Type B pancreatic cell (in vitro differentiated cells): ENCODE measurements at places on chromosomes 12 and 14. TPM values are rescaled to one million over a fixed set of nuclear protein-coding genes. Genes with fewer than 3 reads are reported as not detected.
A peak's percentile ranks its signal among the peaks of the same experiment; 100 is the strongest.

GRCh38 chr12:92911339-92911738, 17.8 kb downstream of the EEA1 start:
- no peak for DNase-seq

DNA sequence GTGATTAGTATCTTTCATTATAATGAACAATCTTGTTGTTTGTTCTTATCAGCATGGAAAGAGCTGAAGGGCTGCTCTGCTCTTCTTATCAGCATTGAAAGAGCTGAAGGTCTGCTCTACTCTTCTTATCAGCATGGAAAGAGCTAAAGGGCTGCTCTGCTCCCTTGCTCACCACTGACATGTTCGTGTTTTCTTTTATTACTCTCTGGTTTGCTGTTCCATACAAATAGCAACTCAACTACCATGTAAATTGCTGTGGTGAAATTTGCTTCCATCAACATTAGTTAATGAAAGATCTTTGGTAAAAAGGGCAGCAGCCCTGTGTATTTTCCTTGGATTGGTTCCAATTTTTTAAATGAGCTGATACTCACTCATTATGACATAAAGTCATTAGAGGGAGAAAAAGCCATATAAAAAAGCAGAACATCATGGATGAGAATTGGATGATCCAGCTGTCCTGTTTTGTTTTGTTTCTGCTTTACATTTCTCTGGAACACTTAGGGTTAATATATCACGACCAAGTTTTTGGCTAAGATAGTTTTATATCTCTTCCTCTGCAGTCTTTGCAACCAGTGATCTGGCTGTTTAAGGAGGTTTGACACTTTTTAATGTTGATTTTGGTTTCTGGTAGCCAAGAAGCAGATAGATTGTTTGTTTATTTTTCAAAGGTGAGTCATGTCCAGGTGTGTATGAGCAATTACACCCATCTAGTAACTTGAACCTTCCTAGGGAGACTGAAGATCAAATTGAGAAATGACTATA, 356.6 kb downstream of the CEP128 start:
- no peak for DNase-seq

DNA sequence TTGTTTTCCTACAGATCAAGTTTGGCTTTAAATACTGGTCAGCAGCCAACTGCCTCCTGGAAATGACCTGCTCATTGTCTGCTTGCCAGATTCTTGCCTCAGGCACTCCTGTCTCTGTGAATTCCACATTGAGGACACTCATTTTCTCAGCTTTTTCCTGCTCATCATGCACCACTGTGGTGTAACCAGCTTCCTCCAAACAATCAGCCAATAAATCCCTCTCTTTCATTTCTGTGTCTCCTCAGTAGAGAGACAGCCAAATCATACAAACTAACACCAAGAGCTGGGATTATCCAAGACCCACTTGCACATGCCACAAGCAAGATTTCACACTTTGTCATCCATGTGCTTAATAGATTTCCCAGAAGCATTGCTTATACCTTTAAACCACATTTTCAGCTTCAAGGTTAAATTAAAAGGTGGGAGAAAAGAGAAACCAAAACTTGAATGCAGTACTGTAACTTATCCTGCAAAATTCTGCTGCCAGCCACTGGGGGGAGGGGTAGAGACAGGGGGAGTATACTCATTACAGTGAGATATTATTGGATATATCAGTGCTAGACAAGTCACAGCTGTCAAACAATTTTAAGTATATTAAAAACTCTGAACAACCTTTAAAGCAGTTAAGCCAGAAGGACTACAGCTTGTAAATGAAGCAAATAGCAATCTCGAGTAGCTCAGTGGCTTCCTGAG, 105.0 kb downstream of the PPP2R5E start:
- no peak for DNase-seq

DNA sequence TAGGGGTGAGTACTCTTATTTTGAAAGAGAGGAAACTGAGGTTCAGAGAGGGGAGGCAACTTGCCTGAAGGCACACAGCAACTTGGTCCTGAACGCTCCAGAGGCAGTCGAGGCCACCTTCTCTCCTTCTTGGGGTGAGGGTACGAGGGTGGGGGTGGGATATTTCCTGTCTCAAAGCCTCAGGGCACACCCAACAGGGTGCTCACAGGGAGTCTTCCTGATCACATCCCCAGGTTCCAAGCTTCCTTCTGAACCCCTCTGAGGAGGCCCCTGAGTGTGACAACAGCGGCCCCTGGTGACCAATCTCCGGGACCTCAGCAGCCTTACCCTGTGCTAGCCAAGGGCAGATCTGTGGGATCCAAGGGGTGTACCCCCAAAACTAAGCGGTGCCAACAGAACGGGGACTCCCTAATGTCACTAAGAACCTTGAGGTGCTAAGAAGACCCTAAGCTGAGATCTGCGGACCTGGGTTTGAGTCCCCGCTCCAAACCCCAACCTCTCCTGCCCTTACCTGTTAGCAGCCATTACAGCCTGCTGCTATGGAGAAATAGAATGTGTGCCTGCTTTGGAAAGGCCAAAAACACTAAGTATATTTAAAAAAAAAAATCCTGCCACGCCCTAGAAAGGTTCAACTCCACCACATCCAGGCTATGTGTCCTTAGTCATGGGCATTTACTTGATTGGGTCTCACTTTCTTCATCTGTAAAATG, 57.9 kb downstream of the TRPV4 start:
- DNase-seq, result no peak

DNA sequence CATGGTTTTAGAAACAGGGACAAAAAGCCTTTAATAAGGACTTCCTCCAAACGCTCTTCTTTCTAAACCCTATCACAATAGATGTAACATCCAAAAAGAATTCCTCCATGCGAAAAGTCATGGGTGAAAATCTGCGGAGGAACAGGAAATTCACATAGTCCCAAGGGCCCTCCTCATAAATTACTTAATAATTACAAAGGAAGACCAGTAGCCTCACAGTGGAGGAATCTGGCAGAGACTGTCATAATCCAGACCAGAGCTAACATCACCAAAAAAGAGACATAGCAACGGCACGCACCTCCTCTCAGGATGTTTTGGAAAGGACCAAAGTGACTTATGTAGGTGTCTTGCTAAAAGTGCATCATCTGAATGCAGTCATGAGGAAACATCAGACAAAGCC, 165.7 kb downstream of the ANO2 start:
- DNase-seq, result peak; percentile 2

DNA sequence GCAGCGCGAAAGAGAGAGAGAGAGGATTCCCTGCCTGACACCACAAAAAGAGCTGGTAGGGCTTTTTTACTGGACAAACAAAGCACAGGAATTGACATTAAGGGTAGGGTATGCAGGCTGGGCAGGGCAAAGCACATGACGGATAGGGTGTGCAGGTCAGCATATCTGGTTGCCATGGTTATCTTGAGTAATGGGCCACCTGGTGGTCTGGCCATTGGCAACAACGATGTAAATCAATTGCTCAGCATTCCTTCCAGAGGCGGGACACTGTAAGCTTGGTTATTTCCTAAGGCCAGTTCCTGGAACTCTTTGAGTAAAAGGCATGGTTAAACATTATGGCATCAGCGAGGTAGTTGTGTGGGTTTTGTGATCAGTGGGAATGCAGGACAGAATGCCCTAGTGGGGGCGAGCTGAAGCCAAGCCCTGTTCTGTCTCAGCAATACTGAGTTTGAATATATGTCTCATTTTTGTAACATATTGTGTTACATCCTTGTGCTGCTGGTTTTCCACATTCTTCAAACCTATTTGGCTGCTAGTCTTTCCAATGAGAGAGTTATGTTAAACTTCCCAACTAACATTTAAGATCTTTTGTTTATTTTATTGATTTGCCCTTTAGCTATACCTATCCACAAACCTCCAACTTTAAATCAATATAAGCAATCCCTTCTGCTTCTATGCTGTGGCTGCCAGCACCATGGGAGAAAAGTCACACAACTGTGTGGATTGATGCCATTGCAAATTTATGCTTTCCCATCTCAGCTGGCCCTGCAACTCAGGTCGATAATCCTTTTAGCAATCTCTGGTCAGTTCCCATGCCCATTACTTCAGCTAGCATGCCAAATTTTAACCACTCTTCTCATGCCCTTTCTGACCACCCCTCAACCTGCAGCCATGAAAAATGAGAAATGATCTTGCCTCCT, 396.7 kb upstream of the PDE3A start:
- peak; percentile 74 for DNase-seq

DNA sequence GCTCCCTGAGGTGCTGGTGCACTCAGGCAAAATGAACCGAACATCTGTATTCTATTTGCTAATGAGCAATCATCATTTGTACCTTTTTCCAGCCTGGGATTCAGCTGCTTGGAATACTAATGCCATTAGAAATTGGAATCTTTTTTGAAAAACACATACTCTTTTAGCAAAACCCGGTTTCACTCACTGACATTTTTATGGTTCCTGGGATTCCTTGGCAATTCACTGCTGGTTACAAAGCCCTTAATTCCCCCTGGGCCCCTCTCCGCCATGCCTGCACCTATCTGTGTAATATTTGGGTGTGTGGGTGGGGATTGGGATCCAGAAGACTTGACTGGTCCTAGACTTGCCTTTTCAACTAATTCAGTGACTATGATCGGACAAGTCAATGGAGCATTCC, 199.1 kb downstream of the FOXN3 start:
- no peak for DNase-seq

DNA sequence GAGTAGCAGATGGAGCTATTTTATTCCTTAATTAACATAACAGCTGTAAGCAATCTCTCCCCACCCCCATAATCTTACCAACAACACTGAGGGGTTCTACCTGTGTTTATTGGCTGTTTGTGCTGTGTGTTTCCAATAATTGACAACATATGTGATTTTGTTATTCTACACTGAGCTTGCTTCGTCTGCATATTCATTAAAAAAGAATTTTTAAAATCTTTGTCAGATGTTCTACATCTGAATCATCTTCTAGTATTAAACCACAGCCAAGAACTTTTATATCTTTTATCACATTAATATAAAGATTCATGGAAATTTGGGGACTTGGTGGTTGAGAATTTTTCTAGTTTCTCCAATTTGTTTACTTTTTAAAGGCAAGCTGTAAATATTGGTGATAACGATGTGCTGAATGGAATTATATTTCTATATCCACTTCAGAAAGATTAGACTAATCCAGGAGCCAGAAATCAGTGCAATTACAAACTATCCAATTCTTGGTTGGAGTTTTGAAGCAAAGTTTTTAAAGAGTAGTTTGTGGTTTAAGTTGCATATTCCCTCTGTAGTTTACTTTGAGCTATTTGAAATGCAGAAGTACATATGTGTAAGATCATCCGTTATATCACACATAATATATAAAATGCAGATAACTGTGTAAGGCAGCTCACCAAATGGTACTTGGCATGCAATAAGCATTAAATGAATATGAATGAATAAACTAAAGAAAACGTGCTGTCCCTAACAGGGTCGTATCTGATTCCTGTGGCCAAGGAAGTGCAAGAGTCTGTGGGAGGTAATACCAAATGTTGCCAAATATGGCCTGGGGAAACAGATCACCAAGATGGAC, 206.9 kb downstream of the PELI2 start:
- no peak for DNase-seq

DNA sequence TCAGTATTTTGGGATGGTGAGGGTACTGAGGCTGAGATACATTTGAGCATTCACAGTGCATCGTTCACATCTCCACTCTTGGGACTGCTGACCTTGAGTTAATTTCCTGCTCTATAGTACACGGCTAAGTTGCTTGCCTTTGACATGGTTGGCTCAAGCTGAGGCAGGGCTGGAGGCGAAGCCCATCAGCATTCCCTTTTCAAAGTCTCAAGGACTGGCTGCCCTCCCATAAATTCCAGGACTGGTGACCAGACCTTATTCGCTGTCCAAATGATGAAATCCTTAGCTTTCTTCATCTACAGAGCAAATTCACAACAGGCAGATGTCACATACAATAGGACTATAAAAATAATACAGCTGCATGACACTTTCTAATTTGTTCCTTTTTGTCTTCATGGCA, 85.9 kb downstream of the SSPN start:
- DNase-seq, result no peak

The VIPAS39 gene
- total RNA-seq, result 24.0 and 25.0 TPM in 2 replicates

The MMP17 gene
- 14.1 and 26.8 TPM in 2 replicates for total RNA-seq

The BDKRB2 gene
- total RNA-seq, result 2.1 and 3.6 TPM in 2 replicates
